ENCODE measurements at places on chromosomes 5 and 9.
A peak's percentile ranks its signal among the peaks of the same experiment; 100 is the strongest.

DNA sequence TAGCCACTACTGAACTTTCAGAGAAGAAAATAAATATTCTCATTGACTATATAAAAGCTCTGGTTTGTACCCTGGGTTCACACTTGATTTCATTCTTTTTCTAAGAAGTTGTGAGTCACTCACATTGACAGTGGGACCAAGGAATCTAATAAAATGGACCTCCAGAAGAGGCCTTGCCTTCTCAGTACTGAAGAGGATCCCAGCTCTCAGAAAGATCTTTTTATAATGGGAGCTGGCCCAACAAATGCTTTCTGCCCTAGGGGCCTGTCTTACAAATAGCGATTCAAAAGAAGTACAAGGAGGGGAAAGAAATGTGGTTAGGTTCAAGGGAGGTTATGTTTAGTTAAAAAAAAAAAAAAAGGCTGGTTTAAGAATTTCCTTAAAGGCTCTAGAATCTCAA is 237.9 kb downstream of the ISL1 start:
- no peak for DNase-seq

DNA sequence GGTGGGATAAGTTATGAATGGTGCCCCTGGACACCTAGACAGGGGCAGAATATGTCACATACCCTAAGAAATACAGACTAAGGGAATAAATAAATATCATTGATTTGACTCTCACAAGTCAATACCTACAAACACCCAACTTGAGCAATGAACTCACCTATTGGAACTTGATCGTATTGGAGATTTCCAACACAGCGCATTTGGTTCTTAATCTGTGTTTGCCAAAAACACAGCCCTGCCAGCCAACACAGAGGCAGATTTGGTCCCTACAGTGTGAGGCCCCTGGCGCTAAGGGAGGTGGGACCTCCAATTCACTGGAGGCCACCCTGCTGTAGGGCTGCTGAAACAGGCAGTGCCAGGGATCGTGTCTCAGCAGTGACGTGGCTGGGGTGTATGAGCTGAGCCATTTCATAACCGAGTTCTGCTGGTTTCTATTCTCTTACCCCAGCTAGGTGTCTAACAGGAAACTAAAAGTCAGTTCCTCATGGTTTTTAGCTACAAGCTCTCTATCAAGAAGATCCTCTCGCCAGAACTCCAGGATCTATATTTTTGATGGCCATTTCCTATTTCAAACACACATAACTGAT is 84.5 kb downstream of the SLC1A1 start:
- DNase-seq: no peak

GRCh38 chr5:171913987-171914273 is 92.5 kb downstream of the FBXW11 start:
- DNase-seq: peak; percentile 22

GRCh38 chr9:487429-487828 is 272.8 kb downstream of the DOCK8 start:
- DNase-seq: no peak

DNA sequence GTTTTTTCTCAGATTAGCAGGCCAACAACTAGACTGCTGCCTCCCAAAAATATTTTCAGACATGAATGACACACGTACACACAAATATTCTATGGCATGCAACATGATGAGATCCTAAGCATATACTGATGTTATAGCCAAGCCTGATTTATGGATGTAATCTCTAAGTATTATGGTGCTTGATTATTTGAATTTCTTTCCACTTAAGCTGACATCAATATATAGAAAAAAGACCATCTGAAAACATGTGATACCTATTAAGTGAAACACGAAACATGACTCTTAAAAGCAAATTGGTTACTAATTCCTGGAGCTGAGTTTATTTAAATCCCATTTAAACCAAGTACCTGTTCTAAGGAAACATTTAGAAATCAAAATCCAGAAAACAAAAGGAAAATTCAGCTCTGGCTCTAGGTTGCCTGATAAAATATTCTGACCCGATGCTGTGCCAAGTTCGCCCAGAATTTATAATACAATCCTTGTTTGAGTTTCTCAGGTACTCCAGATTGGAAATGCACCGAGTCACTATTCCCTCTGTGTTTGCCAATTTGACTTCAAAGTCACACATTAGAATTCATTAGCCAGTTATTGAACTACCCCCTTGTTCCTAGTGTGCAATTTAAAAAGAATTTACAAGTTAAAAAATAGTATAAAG is 548.6 kb downstream of the CSNK1G3 start:
- DNase-seq: no peak

- DNase-seq: peak; percentile 74
These were observed 64.2 kb upstream of the ABL1 start for GRCh38 chr9:130770679-130771442.

DNA sequence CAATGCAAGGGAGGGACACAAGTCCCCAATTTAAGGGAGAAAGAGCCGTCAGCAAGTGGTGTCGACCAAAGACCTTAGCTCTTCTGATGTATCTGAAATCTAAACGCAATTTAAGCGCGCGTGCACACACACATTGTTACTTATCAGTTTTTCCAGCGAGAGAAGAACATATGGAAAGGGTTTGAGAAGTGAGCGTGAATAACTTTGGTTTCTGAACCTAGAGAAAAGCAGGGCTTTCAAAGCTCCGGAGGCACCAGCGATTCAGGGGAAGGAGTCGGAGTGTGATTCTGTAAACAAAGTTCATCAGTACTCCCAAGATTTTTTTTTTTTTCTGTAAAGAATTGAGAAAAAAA is 191.8 kb downstream of the MEF2C start:
- DNase-seq: no peak

- no peak for DNase-seq
These were observed 47.0 kb downstream of the CFAP90 start for GRCh38 chr5:7803937-7804336.

DNA sequence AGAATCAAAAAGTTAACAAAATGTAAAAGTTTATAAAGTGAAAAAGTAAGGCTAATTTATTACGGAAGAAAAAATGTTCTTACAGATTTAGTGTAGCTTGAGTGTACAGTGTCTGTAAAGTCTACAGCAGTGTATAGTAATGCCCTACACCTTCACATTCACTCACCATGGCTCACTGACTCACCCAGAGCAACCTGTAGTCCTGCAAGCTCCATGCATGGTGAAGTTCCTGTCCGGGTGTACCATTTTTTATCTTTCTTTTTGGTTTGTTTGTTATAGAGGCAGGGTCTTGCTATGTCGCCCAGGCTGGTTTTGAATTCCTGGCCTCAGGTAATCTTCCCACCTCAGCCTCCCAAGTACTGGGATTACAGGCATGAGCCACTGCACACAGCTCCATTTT is 93.6 kb downstream of the MED27 start:
- no peak for DNase-seq

DNA sequence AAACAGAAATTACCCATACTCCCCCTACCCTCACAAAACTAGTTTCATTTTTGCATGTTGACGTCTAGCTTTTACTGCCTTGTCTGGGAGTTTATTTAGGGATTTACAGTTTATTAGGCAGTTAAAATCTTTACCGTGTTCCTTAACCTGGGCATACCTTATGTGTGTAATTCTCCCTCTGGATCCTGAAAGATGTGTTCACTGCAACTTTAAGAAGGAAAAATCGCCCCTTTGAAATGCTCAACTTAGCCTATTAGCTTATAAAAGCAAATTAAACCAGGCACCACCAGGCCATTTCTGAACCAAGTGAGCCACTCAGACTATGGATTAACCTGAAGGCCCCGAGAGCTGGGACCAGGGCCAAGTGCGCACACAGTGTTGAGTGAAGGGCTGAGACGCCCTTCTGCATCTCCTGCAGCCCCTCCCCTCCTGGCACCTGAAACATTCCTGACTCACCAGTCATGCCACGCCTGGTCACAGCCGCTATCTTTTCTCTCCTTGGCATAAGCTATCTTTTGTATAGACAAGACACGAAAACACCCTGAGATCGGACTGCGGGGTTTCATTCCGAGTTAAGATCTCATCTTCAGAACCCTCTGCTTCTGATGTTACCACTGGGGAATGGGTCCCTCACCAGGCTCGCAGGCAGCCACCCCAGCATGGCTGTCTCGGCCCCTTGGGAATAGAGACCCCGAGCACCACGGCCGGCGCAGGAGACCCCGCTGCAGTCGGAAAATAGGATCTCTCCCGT is 111.9 kb downstream of the ROR2 start:
- peak; percentile 56 for DNase-seq

DNA sequence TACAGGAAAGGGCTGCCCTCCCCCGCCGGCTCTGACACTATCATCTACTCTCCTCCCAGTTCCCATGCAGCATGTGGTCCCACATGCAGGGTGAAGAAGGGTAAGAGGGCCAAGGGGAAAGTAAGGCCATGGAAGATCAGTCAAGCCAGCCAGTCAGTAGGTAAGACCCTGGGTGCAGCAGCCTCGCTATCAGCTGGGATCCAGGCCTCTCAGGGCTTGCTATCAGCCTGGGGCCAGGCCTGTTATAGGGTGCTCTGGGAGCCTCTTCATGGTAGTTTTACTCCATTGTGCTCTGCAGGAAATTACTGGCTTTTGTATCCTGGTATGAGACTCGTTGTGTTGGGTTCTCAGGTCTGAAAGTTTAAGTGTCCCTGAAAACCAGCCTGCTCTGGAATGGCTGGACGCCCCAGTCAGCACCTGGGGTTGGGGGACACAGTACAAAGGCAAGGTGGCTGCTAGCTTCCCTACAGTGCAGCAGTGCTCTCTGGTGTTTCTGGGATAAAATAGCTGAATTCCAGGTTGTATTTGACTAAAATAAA is 21.4 kb downstream of the SLC22A4 start:
- DNase-seq: no peak

GRCh38 chr5:91591076-91591475 is 208.0 kb upstream of the ARRDC3 start:
- DNase-seq: peak; percentile 2

DNA sequence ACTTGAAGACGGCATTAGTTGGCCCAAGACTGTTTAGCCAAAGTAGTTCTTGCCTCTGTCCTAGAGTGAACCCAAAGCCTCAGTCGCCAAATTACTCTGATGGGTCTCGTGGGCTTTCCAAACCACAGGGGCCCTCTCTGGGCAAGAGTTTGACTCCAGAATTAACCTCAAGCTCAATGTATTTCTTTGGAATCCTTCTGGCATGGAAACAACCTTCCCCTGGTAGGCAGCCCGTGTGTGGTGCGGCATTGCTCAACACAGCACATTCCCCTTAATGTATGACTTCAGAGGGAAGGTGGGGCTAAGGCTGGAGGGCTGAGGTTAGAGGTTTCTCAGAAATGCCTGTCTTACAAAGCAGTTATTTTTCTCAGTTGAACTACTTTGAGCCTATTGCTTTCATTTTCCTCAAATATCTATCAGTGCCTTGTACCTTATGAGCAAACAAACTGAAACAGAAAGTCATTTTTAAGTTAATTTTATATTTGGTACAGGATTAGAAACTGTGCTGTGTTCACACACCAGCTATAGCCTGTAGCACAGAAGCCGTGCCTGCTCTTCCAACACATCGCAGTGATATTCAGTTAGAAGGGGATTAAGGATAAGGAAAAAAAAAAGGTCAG is 123.9 kb upstream of the HAPLN1 start:
- DNase-seq: peak; percentile 46

- no peak for DNase-seq
These were observed at the start of gene CD74 for GRCh38 chr5:150412319-150413175. Gene CD74 (minus strand): TSS chr5:150412910. CDS start chr5:150412749, 161 bp downstream.

- DNase-seq: no peak
These were observed 412.8 kb upstream of the IRX4 start for GRCh38 chr5:2295476-2295875.

DNA sequence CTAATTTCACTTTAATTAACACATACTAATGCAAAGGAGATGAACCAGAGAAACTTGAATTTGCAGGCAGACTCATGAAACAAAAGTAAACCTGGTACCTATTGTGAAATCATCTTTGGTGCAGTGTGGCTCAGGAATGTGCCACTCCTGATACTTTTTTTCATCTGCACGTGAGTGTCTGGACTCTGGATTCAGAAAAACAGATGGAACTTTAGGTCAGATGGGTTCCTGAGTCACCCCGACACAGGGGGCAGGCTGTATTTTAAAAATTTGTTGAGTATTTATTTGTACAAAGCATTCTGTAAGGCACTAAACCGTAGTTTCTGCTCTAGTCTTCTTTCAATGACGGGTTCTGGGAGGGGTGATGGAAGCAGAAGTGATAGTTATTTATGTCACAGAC is 52.2 kb upstream of the TUT7 start:
- DNase-seq: peak; percentile 68

- DNase-seq: no peak
These were observed 42.9 kb upstream of the VDAC1 start for GRCh38 chr5:134047687-134048056.

DNA sequence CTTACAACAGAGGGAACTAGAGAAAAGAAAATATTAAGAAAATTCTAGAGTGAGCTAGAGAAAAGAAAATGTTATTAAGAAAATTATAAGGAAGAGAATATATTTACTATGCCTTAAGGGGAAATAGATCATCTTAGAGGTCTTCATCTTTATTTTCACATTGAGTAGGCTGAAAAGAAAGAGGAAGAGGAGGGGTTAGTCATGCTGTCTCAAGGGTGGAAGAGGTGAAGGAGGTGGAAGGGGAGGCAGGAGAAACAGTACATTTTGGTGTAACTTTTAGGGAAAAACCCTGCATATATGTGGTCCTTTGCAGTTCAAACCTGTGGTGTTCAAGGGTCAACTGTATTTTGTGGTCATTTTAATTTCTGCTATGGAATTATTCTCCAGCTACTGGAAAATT is 46.6 kb downstream of the PPIP5K2 start:
- DNase-seq: no peak

GRCh38 chr5:34410411-34411139 is 245.6 kb upstream of the RAI14 start:
- DNase-seq: peak; percentile 50

- peak; percentile 33 for DNase-seq
These were observed 77.5 kb downstream of the SLC1A3 start for GRCh38 chr5:36683821-36684434.

DNA sequence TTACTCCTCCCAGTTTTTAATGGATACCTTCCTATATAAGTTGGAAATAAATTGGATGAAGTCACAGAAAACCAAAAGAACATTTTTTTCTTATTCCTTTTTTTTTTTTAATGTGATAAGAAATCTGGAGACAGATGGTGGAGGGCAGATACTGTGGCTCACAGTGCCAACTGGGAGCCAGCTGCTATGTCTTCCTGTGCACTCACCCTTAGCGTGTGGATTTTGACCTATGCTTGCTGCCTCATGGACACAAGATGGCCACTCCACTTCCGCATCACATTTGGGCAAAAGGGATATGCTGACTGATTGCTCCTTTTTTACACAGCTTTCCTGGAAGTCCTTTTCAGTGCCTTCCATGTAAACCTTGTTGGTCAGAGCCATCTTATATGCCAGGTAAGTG is 342.6 kb downstream of the MAN2A1 start:
- DNase-seq: no peak

GRCh38 chr9:123418506-123418905 is 62.5 kb downstream of the CRB2 start:
- DNase-seq: no peak

DNA sequence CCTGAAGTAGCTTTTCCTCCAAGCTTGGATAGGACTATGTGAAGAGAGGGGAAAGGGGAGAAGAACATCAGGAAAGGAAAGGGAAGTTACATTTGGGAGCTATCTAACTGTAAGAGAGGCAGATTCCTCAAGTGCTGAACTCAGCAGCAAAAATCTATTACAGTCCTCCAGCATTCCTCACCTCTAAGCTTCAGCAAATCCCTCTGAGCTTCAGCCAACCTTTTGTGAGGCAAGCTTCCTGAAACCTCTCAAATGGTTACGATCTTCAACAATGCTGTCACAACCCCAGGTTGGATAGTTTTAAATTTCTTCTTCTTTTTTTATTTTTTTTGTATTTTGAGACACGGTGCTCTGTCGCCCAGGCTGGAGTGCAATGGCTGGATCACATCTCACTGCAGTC is 2.5 kb upstream of the RNF38 start:
- DNase-seq: no peak

GRCh38 chr5:139966856-139967255 is 76.2 kb downstream of the NRG2 start:
- no peak for DNase-seq

Data from EL (cell line).